ENCODE measurements at places on chromosomes 12 and 14.

DNA sequence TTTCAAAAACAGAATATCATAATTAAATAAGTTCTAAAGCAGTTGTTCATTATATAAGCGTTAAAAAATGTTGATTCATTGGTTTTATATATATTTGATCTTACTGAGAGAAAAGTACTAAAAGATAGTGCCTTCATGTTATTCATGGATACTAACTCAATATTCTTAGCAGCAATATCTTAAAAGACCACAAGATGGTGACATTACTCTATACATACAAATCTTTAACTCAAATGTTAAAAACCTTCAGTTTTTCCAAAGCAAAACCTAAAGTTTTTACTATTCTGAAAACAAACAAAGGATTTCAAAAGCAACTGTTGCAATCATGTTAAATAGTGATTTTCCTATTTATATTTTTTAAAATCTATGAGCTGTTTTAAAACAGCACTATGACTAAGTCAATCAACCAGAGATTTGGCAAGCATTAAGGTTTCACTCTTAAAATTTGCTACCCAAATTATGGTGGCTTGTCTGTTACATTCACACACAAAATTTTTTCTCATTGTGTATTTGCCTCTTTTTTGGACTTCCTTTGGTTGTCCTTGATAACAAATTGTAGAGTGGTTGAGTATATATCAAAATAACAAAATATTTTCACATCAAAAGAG lies 50.1 kb upstream of the RERGL start:
- no peak for DNase-seq

GRCh38 chr12:83084516-83085234 lies 398.0 kb downstream of the TMTC2 start:
- DNase-seq, result no peak

DNA sequence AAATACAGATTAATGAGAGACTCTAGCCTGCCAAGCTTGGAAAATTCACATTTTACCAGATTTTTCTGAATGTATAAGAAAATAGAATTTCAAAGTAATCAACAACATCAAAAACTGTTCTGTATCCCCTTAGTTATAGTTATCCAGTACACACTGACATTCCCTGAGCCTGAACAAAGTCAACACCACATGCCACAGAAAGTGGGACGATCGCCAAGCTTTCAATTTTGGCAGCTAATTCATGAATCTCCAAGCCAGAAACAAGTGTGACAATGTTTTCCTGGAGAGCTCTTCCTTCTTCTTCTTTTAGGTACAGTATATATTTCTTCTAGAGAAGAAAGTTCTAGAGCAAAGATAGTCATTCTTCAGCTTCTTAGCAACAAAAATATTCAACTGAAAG lies 290.2 kb downstream of the PRKD1 start:
- no peak for DNase-seq

DNA sequence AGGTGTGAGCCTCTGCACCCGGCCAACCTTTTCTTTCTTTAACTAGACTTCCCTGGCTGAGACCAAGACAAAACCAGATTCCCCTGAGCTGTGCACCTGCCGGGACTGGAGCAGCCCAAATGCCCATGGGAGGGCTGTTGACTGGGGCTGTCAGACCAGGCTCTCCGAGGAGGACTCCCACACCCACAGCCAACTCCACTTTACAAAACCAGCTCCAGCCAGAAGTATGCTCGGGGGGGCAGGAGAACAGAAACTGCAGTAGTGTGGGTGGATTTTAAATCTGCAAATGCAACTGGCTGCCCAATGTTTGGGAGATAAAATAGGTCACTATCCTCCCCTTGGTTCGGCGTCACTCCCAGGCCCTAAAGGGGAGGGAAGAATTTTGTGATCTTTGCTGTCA lies 78.5 kb downstream of the VCPKMT start:
- DNase-seq, result no peak

GRCh38 chr14:59276235-59276634 lies 87.8 kb downstream of the DAAM1 start:
- DNase-seq, result no peak

DNA sequence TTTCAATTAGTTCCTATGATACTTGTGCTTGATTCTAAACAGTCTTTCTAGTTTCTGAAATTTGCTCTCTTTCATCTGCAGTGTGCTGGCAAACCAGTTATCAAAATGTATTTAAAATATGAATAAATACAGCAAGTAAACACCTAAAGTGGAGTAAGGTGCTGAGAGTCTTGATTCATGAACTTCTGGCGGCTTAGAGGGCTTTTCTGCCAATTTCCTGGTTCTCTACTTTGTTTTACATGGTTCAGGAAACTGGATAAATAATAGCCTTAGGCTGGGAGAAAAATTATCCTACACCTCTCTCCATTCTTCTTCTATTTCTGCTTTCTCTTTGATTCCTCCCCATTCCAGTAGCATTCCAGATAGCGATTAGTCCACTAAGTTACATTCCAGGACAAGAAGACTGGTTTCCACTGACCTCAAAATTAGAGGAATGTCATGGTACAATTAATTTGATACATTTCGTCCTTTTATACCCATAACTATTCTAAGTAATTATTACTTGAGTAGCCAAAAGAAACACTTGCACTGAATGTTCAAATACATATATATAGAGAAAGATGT lies 14.9 kb downstream of the ATP2B1 start:
- no peak for DNase-seq

- DNase-seq, result no peak
Observed at GRCh38 chr12:70106347-70106746, 136.9 kb upstream of the CNOT2 start.

DNA sequence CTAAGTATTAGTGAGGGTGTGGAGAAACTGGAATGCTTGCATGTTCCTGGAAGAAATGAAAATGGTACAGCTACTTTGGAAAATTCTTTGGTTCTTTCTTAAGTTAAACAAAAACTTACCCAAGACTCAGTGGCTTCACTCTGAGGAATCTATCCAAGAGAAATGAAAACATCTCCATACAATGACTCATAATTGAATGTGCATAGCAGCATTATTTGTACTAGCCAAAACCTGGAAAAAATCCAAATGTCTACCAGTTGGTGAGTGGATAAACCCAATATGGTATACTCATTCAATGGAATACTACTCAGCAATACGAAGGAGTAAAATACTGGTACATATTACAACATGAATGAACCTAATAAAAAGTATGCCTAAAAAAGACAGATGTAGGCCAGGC lies 18.0 kb upstream of the CRACR2A start:
- DNase-seq, result no peak

DNA sequence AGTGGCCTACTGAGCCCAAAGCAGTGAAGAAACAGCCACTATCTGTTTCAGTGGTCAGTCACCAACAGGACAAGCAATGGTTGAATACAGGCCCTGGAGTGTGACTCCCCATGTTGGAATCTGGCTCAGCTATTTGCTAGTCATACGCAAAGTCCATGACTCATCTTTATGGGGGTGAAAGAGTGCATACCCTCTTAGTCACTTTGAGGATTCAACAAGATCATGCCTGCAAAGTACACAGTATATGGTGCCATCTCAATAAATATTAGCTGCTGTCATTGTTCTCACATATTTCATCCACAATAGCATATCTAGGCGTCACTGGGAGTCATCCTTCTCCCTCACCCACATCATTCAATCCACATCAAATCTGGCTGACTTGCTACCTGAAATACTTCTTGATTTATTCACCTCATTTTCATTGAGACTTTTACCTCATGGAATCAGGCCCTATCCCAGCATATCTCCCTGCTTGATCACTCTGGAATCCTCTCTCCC lies 26.4 kb upstream of the STAB2 start:
- DNase-seq, result peak; percentile 92

GRCh38 chr12:43806737-43807072 lies 588 bp upstream of the TWF1 start:
- DNase-seq, result no peak

DNA sequence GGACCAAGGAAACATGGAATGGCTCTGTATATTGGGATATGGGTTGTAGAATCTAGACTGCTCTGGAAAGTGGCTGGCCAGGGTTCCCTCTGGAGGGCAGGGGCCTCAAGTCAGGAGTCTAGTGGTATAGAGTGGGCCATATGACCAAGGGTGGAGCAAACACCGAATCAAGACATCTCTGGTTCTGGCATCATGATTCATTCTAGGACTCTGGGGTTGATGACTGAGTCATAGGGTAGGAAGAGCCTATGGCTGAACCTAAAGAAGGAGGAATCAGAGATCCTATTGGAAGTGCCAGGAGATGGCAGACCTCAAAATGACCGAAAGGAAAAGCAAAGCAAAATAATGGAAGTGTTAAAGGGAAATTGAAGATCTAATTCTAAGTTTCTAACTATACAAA lies 356.4 kb upstream of the PRICKLE1 start:
- DNase-seq, result no peak

GRCh38 chr14:23610815-23611289 lies 25.3 kb upstream of the DHRS2 start:
- DNase-seq, result no peak

- DNase-seq, result no peak
Observed at GRCh38 chr14:35822501-35822900, 3.6 kb upstream of the BRMS1L start.

DNA sequence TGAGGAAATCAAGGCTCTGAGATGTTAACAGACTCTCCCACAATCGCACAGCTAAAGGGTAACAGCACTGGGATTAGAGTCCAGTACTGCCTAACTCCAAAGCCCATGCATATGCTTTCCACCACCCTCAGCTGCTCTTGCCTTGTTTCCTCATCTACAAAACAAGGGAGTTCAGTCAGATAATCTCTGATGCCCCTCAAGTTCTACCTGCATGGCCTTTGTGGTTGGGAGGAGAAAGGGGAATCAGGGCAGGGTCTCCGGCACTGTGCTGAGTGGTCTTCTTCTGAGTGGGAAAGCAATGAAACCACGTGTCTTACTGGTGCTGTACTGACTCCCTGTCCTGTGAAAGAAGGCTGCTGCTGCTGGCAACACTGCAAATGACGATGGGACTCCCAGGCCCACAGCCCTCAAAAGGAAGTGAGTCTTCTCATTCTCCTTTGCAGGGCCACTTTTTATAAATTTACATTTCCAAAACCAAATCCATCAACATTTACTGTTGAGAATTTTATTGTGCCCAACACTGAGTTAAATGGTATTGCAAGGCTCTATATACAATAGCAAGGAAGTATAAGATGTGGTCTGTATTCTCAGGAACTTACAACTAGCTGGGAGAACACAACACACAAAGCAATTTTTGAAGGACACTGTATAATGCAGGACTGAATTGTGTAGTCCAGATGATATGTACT lies 19.7 kb upstream of the DUSP16 start:
- DNase-seq, result no peak
